ENCODE measurements at places on chromosomes 11 and 22. TPM values are rescaled to one million over a fixed set of nuclear protein-coding genes. Genes with fewer than 3 reads are reported as not detected.

Gene UPB1
- not detected for total RNA-seq

Gene CELSR1
- 5.7 TPM for total RNA-seq

Gene NDUFS8
- 167 TPM for total RNA-seq

Gene XKR3
- total RNA-seq, result not detected

Gene KRTAP5-9
- total RNA-seq, result not detected

Gene SLC22A25
- total RNA-seq, result not detected

Gene C22orf31
- not detected for total RNA-seq

Gene DMC1
- total RNA-seq, result 3.7 TPM

Gene DUSP8
- 3.2 TPM for total RNA-seq

Gene CCDC87
- 0.04 TPM for total RNA-seq

Gene MS4A14
- total RNA-seq, result not detected

Gene TECTA
- total RNA-seq, result 0.06 TPM

Gene APOL5
- total RNA-seq, result not detected

Gene NTM
- 3.1 TPM for total RNA-seq

Gene GSTP1
- total RNA-seq, result 2,096 TPM

Gene ANGPTL5
- not detected for total RNA-seq

Gene PKP3
- total RNA-seq, result 2.4 TPM

Gene CCDC85B
- total RNA-seq, result 44.2 TPM

Gene CNTN5
- total RNA-seq, result 3.8 TPM

Gene RTN4R
- 3.2 TPM for total RNA-seq

Gene EEF1G
- total RNA-seq, result 1,742 TPM

Gene CRY2
- 8.9 TPM for total RNA-seq

Gene SMIM35
- total RNA-seq, result not detected

Gene EI24
- 186 TPM for total RNA-seq

Gene AQP11
- total RNA-seq, result 0.39 TPM

Gene TRIM64
- not detected for total RNA-seq

Gene BTG4
- 0.15 TPM for total RNA-seq

Gene NFRKB
- 30.7 TPM for total RNA-seq

Gene MMP13
- total RNA-seq, result 15.8 TPM

Gene CHRM4
- total RNA-seq, result 0.48 TPM

Gene DDTL
- total RNA-seq, result 1.5 TPM

Gene TYR
- not detected for total RNA-seq

Gene PTPN5
- not detected for total RNA-seq

Gene MAML2
- 2.3 TPM for total RNA-seq

Gene NOX4
- 1.4 TPM for total RNA-seq

Data from H4 (cell line).